ENCODE measurements at places on chromosomes 3 and 15.

DNA sequence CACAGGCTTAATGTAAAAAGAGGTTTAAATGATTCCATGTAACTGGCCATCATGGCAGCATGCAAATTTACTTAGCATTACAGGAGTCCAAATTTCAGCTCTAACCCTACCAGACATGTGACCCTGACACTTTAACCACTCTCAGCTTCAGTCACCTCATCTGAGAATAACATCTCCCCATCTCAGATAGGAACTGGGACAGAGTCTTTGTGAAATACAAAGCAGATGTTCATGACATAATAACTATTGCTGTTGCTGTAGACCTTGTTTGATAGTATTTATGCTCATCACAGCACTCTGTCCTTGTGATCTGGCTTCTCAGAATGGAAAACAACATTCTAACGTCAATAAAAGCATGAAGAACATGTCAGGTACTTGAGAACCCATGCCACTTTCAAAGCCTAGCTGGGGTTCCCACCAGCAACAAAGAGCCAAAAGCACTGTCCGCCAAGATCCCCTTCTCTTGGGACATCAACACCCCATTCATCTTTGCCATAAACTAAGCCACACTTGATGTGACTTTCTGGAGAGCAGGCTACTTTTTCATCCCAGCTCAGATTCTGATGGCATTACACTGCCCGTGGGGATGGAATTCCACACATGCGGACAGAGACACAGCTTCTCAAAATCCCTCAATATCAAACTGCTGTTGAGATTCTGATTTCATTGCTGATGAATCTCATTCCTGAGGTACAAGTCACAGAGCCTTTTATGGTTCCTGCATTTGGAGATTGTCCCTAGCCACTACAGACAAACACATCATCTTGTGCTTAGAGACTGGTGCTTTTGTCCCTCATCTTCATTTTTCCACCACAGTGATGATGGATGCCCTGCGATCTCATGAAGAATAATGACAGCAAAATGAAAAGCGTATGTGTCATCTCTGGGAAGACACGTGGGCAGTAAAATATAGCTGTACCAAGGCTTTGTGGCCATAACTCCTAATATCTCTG lies 202.7 kb downstream of the TNIK start:
- DNase-seq: no peak

DNA sequence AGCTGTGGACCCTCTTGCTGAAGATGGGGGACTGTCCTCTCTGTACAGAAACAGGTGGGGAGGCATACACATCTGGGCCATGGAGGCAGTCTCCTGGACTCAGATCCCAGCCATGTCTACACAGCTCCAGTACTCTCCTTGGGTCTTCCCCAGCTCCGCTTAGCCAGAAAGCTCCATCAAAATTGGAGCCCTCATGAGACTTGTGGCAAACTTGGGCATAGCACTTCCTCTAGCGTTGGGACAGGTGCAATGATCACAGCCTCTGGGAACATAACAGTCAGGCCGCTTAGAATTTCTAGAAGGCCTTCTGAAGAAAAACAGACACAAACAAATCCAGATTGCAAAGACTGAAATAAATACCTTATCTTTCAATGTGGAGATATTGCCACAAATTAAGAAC lies 634.3 kb upstream of the GOLIM4 start:
- no peak for DNase-seq

DNA sequence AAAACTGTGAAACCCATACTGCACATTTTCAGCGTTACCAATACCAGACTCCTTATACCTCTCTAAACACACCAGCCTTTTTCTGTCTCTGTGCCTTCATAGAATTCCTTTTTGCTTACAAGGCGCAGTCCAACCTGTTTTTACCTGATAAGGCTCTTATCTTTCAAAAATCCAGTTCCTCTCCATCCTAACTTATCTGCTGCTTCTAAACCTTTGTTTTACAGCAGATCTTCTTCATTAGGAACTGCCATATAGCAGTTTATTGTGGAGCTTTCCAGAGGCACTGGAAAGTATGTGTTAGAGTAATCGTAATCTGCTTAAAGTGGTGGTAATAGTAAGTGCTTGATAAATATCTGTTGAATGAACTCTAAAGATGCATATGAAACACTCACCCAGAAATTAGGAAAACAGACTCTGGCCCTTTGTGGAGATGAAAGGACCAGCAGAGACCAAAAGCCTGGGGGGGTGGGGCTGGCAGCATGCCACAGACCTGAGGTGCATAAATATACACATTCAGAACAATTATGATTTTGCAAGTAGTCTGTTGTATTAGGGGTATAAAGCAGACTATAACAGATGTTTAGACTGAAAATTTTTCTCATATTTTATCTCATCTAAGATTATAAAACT lies 29.3 kb downstream of the PPP2R3A start:
- no peak for DNase-seq

DNA sequence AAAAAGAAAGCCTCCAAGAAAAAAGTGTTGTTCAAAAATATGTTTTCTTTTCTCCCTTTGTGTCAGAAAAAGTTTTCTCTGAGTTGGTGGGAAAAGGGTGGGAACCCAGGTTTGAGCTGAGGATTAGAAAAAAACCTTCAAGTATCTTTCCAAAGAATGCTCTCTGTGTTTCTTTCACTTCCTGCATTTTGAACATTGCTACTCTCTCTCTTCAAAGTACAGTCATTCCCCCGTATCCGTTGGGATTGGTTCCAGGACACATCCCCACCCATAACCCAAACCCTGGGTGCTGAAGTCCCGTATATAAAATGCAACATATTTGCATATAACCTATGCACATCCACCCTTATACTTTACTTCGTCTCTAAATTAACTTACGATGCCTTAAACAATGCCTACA lies 139.6 kb downstream of the TMCO5A start:
- no peak for DNase-seq

GRCh38 chr3:27467545-27467944 lies 16.6 kb downstream of the SLC4A7 start:
- no peak for DNase-seq

- no peak for DNase-seq
Measured at GRCh38 chr15:39925112-39925842, 5.2 kb upstream of the GPR176 start.

- no peak for DNase-seq
Measured at GRCh38 chr15:74978503-74978902, 16.9 kb upstream of the SCAMP5 start.

GRCh38 chr3:63687278-63688225 lies 35.1 kb downstream of the SNTN start:
- no peak for DNase-seq

GRCh38 chr3:194009019-194009418 lies 126.9 kb upstream of the HES1 start:
- DNase-seq: no peak

GRCh38 chr3:33196538-33196937 lies 22.1 kb downstream of the SUSD5 start:
- no peak for DNase-seq

DNA sequence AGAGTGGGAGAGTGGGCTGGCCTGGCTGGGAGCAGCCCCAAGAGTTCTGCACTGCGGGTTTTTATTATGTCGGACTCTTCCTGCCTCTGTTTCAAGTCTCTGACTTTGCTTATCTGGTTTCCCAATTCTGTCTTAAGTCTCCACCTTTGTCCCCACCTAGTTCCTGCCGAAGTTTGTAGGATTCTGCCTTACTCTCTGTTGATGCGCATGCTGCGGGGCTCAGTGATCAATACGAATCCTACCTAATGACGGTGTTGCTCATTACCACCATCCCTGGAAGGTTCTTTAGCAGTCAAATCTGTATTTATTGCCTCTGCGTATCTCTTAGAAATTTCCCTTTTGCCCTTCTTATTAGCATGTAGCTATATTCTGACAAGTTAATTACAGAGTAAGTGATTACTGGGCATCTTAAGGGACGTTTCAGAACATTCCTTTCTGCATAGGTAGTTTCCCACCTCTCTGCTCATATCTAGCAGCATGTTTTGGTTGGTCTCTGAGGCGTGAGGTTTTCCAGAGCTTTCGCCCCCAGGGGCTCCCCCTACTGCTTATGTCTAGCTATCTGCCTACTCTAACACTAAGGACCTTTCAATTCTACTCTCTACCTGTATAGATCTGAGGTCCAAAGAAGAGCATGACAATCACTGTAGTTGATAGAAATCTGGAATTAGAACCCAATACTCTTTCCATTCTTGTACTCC lies 236.0 kb upstream of the EIF1B start:
- DNase-seq: no peak

- no peak for DNase-seq
Measured at GRCh38 chr3:71088742-71089141, 494.8 kb downstream of the FOXP1 start.

DNA sequence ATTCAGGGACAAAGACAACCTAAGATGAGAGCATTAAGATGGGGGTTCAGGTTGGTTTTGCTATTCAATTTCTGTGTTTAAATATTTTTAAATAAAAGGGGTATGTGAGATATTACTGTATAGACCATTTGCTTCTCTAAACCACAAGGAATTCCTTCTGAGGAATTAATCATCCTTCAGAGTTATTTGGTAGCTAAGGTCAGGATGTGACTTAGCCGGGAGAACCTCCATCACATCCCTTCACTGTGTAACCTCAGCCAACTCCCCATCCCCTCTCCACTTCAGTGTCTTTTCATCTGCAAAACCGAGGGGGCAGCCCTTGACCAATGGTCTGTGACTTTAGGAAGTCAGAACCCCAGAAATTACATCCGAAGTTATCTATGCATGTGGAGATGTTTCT lies 48.7 kb upstream of the SKOR1 start:
- no peak for DNase-seq

- no peak for DNase-seq
Measured at GRCh38 chr3:44896440-44896839, 22.0 kb downstream of the TGM4 start.

DNA sequence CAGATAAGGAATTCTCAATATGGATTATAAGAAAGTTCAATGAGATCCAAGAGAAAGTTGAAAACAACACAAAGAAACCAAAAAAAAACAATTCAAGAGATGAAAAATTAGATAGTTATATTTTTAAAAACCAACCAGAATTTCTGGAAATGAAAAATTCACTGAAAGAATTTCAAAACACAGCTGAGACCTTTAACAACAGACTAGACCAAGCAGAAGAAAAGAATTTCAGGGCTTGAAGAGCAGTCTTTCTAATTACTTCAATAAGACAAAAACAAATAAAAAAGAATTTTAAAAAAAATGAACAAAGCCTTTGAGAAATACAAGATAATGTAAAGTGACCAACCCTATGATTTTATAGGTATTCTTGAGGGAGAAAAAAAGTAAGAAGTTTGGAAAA lies 155.4 kb downstream of the ZMAT3 start:
- no peak for DNase-seq

DNA sequence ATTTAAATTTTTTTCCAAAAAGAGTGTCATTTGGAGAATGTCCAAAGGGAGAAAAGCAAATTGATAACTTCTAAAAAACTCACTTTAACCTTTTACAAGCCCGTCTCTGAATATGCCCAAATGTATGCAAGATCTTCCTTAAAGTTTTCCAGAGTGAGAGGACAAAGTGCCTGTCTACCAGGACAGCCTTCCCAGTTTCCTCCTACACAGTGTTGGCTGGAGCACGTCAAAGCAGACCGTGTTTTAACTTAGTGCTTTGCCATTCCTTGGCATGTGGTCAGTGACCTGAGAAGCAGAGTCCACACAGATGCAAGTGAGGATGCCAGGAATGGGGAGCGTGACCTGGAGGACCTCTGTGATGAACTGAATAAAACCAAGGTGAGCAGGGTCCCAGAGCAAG lies 245.7 kb downstream of the FAM43A start:
- no peak for DNase-seq

DNA sequence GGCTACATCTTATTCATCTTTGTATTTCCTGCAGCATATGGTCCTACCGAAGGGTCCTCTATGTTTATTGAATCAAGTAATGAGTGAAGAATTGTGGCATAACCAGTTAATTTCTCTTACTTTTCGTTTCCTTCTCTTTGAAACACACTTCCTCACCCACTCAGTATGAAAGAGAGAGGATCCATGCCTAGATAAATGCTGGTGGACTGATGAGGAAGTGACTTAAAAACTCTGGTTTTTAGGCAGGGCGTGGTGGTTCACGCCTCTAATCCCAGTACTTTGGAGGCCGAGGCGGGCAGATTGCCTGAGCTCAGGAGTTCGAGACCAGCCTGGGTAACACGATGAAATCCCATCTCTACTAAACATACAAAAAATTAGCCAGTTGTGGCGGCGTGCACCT lies 2.2 kb upstream of the MB21D2 start:
- no peak for DNase-seq

DNA sequence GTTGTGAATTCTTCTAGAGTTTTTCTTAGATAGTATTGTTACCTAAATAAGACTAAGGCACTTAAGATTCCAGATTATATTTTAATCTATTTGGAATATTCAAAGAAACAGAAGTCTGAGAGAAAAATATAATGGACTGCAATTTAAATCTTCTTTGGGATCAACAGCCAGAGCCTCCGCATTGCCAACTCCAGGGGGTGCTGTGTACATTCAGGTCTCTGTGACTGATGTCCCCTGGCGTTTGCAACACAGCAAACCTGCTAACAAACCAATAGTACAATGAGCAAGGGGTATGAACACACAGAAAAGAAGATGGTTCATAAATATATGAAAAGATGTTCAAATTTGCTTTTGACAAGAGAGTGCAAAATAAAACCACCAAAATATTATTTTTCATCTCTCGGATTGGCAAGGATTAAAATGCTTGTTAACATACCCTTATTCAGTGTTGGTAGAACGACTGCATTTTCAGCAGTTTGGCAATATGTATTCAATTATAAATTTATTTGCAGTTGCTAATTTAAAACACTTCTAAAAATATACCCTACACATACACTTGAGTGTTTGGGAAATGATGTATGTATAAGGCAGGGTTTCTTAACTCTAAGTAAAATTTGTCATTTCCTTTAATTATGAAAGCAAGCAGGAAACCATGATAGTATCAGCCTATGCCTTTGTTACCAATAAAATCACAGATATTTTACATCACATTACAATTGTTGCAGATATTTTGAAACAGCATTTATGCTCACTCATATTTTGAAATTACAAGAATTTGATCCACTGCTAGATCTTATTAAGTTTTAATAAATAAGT lies 16.1 kb upstream of the TM4SF1 start:
- DNase-seq: no peak

- no peak for DNase-seq
Measured at GRCh38 chr3:95226437-95226836, 1163.6 kb downstream of the NSUN3 start.

GRCh38 chr3:161449785-161450184 lies 46.8 kb upstream of the OTOL1 start:
- no peak for DNase-seq
